ENCODE measurements at places on chromosomes 4 and X. TPM values are rescaled to one million over a fixed set of nuclear protein-coding genes. Genes with fewer than 3 reads are reported as not detected.

DNA sequence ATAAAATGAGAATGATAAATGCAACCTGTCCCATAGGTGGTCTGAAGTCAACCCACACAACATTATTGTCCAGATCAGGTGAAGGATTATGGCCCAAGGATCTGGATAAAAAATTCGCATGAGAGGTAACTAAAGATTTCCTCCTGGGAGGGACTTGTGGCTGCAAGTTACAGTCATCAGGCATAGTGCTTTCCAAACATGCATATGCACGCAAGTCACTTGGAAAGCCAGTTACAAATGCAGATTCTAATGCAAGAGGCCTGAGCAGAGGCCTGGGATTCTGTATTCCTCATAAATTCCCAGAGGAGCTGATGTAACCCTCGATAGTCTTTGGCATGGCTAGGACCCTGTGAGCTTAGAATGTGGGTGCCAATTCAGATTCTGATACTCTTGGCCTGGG lies 21.1 kb downstream of the HS3ST1 start:
- DNase-seq, result no peak

DNA sequence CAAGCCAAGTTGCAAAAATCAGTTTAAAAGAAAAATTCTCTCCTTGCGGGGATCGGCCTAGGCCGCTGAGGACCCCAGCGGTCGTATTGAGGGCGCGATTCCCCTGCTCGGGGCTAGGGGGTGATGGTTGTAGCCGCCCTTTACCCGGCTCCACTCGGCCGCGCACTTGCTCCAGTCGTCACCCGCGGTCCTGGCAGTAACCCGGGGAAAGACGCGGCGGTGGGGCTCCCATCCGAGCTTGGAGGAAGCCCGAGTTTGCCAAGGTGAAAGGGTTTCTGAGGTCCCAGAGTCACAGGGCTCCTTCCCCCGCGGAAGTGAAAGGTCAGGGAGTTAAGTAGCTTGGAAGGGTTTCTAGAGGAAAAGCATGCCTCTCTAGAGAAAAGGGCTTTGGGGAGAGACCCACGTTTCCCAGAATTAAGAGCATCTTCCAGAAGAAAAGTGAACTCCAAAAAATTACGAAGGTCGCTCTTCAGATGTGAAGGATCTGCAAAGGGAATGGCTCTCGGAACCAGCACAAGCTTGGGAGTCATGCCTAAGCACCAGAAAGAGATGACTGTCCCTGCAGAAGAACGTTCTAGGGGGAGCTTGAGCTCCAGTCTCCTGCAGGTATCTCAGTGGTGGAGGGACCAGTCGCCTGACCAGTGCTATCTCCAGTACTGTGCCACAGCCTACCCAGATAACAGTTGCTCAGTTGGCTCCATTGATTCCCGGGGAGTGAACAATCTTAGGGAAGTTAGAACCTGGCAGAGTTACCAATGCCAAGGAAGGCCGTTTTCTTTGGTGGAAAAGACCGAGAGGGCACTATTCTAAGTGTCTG lies 875 bp downstream of the LAP3 start:
- DNase-seq, result peak; percentile 57

DNA sequence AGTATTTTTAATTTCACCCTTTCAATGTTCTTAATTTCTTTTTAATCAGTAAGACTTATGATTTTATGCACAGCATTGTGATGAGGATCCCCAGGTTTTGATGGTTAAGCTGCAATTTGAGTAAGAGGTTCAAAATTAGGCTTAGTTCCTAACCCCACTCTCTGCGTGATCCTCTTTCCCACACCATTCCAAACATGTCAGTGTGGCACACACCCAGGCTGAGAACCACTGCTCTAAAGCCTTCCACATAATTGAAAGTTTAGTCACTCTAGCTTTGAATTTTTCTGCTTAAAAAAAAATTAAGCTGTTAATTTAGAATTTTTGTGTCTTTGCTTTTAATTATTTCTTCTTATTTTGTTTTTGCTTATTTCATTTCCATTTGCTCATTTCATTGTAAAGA lies 68.8 kb upstream of the SLC7A11 start:
- DNase-seq, result no peak

DNA sequence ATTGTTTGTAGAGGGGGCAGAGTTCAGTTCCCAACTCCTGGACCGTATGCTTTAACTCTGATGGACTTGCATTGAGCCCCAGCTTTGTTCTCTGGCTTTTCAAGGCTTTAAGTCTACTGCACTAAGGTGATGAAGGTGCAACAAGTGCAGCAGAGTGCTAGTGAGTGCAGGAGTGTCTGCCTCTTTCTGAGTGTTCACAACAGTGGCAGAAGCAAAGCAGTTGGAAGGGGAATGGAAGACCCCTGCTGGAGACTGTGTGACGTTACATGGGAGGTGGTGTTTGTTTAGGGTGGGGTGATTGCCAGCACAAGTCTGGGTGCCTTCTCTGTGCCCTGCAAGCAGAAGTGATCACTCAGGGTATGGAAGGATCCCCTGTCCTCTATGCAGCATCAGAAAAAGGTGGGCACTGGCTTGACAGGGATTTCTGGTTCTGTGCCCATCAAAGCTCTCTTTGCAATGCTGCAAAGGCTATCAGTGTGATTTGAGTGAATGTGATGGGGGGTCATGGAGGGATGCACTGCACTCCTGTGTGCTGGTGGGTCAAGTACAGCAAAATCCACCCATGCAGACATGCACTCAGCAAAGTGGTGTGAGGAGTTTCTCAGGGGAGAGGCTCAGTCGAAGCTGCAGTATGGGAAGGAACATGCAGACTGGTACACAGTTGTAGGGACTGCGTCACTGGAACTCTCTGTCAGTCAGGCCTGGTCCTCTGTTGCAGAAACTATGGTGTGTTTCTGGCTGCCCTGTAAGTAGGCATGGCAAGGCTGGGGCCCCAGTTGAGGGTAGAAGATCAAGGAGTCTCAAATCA lies 70.9 kb upstream of the UGT2B7 start:
- DNase-seq, result peak; percentile 15

DNA sequence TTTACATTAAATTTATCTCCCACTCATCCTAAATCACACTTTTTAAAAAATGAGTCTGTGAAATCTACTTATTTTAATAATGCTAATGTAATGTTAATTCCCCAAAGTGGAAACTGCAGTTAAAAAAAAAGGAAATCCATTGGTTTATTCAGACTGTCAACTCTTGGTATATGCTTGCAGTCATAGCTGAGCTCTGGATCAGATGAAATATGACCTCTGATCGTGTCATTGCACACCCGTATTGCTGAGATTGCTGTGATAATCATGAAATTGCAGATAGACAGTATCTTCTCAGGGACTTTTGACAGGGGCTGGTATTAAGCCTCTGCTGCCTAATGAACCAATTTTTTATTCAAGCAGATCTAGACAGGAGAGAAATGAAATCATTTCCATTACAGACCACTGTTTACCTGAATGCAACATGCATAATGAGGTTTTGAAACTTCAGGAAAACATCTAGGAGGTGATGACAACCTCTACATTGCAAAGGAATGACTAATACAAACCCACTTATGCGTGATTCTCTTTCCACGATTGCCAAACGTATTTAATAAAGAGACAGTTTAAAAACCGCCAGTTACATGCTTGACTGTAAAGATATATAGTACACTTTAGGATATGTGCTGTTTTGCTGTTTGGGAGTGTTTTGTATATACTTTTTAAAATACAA lies 138.3 kb upstream of the PUDP start:
- DNase-seq, result no peak

DCAF4L1 gene
- not detected for total RNA-seq

- DNase-seq, result no peak
Observed at GRCh38 chr4:110589297-110589696, 33.6 kb downstream of the PITX2 start.

GRCh38 chr4:165439344-165439743 lies 60.5 kb downstream of the CPE start:
- no peak for DNase-seq

UTP3 gene
- total RNA-seq, result 23.0 TPM

ADH1A gene
- not detected for total RNA-seq

DNA sequence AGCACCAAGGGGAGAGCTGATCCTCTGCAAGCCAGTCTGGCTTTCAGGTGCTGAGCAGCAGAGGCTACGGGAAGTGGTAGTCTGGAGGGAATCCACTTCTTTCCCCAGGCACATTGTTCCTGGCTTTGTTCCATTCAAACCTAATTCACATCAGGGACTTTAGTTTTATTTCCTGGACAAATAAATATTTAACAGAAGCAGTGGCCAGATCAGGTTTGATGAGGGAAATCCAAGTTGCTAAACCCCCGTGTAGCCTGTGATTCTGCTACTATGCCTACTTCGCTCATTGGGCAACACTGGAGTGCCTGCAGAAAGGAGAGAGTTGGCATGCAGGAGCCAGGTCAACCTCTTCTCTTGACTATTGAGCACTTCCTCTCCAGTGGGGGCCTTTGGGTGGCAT lies 13.8 kb upstream of the STBD1 start:
- no peak for DNase-seq

GLUD2 gene
- 0.79 TPM for total RNA-seq

SPATA18 gene
- 3.0 TPM for total RNA-seq

CXCL3 gene
- 5.2 TPM for total RNA-seq

MAOB gene
- total RNA-seq, result 8.6 TPM

CFP gene
- total RNA-seq, result 2.6 TPM

ARMCX2 gene
- total RNA-seq, result 6.7 TPM

CENPE gene
- 3.5 TPM for total RNA-seq

All from transverse colon (tissue), 4 donors.